ENCODE measurements at places on chromosomes 2 and 18.

DNA sequence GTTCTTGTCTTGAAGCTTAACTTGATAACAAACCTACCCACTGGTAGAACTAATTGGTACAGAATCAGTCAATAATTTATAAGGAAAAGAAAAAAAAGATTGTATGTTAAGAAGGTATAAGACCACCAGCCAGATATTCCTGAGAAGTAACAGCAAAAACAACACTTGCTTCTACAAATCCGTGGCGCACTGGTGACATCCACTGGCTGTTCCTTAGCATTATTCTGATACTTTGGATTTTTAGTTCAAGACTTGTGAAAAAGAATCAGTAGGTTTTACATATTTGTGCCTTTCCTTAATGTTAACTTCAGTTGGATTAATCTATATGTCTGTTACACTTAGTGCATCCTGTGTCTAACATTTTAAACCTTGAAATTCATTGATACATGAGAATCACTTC is 141.8 kb downstream of the GRB14 start:
- DNase-seq = peak; percentile 23

- no peak for DNase-seq
Observed at GRCh38 chr18:28177828-28178635, 1.1 kb upstream of the CDH2 start.

GRCh38 chr2:159516241-159516758 is 100.0 kb downstream of the BAZ2B start:
- peak; percentile 32 for DNase-seq

DNA sequence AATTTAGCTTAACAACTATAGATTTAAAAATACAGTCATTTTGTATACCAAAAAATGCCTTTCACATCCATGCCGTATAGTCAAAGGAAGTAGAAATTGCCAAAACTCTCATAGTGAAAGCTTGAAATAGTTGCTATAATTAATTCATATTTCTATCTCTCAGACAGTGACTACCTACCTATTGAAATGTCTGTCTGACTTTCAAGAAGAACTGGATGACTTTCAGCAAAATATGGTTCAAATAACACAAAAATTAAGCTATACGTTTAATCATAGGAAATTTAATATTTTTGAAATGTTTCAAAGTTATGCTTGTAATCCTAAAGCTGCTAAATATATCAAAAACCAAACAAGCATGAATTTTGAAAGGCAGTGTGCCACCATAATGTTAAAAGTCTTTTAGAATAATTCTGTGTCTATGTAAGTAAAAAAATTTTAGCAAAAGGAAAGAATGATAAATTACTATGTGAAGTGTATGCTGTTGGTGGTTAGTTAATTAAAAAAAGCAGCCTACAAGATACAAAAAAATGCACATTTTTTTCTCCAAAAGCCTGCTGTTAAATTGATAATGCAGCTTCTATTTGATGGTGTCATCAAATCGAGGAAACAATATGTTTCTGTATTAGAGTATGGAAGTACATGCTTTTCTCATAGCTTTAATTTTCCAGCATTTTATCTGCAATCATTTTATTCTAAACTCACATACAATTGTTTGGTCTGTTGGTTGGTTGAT is 57.7 kb upstream of the ST6GAL2 start:
- no peak for DNase-seq

DNA sequence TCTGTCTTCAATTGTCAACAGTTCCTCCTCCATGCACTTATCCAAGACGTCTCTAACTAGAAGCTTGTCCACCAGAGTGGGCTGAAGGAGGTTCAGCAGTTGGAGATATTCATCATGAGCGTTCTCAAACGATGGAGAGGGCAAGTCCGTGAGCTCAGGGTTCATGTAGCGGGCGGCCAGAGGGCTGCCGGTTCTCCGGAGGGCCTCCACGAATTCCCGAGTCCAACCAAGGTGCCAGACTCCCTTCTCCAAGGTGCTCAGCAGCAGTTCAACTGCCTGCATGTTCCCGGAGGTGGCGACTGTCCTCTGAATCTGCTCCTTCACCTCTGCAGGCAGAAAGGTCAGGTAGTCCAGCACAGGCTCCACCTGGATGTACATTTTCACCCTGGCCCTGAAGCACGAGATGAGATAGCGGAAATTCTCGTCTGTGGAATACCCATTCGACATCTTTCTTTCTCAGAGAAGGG is 590 bp downstream of the IFIH1 start:
- DNase-seq = no peak

GRCh38 chr2:50514901-50515300 is 517.0 kb downstream of the NRXN1 start:
- DNase-seq = no peak

DNA sequence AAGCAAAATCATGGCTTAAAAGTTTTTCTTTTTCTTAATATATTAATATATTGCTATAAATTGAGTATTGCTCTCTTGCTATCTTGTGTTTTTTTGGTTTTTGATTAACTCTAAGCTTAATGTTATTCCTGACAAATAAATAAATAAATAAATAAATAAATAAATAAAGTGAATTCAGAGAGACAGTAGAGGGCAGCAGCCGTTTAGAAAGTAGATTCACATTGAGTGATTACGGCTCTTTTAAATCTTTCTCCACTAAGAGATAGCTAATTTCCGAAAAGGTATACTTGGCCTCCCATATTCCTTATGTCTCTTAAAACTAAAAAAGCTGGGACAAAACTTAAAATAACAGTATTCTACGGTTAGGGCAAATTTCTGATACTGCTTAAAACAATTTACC is 34.3 kb downstream of the MSH2 start:
- peak; percentile 5 for DNase-seq

GRCh38 chr2:242012956-242013764 is 143.6 kb downstream of the RTP5 start:
- no peak for DNase-seq

- no peak for DNase-seq
Observed at GRCh38 chr2:236682651-236683422, 113.2 kb downstream of the ACKR3 start.

DNA sequence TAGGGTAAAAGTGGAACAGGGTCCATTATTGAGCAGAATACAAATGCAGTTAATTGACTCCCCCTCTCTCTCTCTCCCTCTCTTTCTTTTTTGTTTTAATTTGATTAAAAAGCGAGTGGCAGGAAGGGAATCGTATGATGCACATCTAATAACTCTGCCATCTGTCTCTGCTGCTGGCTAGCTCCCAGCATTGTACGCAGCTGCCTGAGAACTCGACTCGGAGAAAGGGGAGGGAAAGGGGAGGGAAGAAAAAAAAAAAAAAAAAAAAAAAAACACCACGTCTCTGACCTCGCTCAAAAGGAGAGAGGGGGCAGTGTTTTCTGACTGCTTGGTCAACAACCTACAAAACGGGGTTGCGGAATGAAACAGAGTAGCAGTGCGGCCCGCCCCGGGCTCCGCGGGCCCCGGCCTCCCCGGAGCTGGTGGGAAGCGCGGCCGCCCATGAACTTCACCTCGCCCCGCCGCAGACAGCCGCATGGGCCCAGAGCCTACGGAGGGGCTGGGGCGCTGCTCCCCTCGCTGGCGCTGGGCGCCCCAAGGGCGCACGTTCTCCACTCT is 265.7 kb downstream of the TCF4 start:
- DNase-seq = peak; percentile 89

GRCh38 chr2:6657136-6657535 is 208.6 kb downstream of the CMPK2 start:
- no peak for DNase-seq

DNA sequence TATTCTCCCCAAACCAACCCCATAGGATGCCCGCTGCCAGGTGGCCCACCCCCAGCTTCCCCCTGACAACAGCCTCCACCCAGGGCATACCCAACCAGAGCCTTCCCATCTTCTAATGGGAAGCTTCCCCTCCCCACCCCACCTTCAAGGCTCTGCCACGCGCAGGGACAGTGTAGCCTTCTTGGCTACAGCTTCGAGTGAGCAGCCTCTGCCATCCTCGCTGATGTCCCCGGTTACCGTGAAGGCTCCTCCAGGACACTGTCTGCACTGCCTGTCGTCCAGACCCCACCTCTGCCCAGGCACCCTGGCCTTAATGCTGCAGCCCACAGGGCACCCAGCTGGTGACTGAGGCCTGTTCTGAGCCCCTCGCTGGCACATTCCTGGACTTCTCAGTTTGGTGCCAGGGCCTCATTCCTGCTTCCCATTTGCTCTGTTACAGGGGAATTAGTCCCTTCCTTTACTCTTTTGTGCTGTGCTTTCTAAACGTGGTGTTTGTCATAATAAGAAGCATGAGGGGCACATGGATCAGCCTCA is 13.0 kb upstream of the ADNP2 start:
- DNase-seq = no peak

- no peak for DNase-seq
Observed at GRCh38 chr2:44949329-44950151, 8.0 kb downstream of the SIX3 start.

DNA sequence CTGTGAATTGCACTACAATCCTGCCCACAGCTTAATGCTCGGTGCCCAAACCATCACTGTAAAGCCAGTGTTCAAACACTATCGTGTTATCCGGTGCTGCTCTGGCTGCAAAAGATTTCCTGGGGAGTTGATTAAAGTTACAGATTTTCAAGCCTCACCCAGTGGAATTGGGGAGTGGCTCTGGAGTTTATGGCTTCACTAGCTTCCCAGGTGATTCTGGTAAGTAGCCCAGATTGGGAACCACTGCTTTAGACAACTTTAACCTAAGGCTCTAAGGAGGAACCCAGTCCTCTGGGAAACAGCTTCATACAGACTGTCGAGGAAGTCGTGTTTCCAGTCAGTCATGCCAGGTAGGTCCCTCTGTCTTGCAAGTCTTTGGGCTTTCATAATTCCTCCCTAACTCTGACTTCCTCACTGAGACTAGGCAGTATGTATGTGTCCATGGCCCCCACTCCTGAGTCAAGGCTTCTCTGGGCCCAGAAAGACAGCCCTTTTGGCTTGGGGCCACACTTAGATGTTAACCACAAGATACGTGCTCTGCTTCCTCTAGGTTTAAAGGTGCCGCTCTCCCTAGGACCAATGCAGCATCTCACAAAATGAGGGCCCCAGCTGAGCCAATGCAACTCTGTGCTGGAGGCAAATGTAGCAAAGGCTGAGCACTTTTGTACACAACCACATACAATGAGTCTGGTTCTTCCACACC is 299.7 kb downstream of the PRKCE start:
- no peak for DNase-seq

DNA sequence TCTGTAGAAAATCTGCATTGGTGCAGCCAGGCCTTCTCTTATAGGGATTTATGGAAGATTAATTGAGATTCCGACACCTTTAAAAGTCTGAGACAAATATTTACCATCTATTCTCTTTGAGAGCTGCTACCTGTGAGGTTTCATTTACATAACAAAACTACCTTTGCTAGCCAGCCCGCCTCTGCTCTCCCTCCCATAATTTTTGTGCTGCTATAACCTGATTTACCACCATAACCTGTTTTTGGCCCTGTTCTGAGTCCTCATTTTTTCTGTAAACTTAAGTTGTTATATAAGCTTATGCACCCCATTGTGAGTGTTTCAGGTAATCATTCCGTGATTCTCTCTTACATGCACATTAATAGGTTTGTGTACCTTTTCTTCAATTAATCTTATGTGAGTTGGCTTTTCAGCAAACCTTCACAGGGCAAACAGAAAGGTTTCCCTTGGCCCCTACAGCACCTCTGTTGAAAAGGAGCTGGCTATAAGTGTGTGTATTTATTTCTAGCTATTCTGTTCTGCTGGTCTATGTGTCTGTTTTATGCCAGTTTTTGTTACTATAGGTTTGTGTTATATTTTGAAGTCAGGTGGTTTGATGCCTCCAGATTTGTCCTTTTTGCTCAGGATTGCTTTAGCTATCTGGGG is 114.9 kb upstream of the XIRP2 start:
- no peak for DNase-seq

DNA sequence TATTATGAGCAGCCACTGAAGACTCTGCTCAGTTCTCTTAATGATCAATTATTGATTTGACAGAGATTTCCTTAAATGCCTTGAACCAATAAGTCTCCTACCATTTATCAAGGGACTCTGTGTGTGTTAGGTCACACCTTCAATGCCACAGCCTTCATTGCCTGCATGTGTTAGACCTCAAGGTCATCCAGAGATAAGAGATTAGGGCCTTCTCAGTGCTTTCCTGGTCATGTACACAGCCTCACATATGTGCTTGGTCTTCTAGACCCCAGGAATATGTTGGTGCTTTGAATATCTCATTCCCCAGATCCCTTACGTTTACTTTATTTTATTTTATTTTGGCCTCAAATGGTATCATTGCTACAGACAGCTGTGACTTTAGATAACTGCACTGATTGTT is 93.0 kb upstream of the CTAGE1 start:
- no peak for DNase-seq

GRCh38 chr18:2557536-2557935 is 13.8 kb downstream of the METTL4 start:
- DNase-seq = no peak

GRCh38 chr18:32956591-32957315 is 183.9 kb upstream of the KLHL14 start:
- peak; percentile 77 for DNase-seq

DNA sequence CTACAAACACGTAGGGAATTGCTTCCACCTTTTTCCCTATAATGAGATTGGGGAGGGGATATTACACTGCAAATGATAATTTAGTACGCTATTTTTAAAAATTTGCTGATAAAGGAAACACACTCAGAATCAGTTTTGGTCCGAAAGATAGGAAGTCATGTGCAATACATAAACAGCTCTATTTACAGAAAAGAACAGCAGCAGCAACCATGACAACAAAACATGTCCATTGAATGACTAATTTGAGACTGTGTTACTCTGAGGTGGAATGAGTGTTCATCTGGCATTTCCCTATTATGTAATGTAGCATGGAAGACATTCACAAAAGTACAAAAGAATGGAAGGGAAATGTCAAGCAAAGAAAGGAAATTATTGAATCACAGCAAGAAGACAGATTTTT is 337.2 kb downstream of the NBAS start:
- DNase-seq = peak; percentile 88

DNA sequence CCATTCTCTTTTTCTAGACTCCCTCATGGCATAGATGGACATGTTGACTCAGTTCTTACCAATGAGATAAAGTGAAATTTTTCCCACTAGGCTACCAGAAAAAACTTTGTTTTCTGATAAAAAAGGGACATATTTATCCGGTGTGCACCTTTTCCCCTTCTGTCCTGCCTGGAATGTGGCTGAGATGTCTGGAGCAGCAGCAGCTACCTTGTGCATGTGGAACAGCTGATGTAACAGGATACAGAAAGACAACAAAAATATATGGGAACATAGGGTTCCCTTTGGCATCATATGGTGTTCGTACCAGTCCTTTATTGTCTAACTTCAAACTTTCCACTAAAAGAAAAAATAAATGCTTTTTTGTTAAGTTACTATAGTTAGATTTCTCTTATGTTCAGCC is 460.2 kb upstream of the HS6ST1 start:
- no peak for DNase-seq

GRCh38 chr2:112182581-112183034 is 44.4 kb downstream of the FBLN7 start:
- no peak for DNase-seq

GRCh38 chr2:238389988-238390589 is 36.6 kb upstream of the ASB1 start:
- no peak for DNase-seq

Data from foreskin melanocyte (primary cell).